ENCODE measurements at places on chromosomes 5 and 9.

- DNase-seq, result no peak
These were observed 27.4 kb downstream of the BICD2 start for GRCh38 chr9:92737216-92737606.

DNA sequence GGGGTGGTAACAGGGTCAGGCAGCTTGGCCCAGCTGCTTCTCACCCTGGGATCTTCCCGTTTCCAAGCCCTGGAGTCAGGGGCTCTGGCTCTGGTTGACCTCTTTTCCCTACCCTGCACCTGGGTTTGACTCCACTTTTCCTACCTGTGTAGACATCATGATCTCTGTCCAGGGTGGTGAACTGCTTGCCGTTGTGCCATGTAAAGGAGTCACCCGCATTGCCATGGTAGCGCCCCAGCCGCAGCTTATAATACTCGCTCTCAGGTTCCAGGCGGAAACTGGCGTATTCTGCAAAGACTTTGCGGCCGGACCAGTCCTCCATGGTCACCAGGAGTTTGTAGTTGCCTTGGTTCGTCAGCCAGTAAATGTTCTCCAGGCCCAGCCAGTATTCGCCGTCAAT is 30.9 kb downstream of the ANGPTL2 start:
- no peak for DNase-seq

DNA sequence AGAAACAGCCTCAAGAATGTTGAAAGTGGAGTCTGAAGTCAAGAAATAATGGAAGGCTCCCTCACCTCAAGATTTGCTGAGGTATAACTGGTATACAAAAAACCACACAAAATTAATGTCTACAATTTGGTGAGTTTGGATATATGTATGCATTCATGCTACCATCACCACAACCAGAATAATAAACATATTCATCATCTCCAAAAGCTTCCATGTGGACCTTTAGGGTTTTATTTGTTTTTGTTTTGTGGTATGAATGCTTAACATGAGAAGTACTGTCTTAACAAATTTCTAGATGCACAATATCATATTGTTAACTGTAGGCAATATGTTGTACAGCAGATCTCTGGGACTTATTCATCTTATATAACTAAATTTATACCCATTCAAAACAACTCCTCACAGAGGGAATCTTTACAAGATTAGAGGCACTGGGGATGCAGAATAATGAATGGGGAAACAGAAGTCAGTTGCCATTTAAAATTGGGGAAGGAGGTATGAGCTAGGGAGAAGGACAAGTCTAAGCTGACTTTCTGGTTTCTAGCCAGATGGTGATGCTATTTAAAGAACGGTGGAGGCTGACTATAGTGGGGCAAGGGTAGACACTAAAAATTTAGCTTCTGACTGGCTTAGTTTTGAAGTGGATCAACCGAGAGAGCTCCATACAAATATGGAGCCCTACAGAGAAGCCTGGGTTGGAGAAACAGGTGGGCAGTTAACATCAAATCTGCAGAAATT is 213.9 kb downstream of the BNC2 start:
- peak; percentile 70 for DNase-seq

GRCh38 chr9:91905991-91906469 is 44.0 kb downstream of the ROR2 start:
- DNase-seq, result no peak

- DNase-seq, result no peak
These were observed 578 bp upstream of the PSAT1 start for GRCh38 chr9:78296201-78296892.

GRCh38 chr9:90559075-90560073 is 83.2 kb downstream of the DIRAS2 start:
- DNase-seq, result no peak

GRCh38 chr5:156188016-156188415 is 138.9 kb upstream of the SGCD start:
- DNase-seq, result peak; percentile 43

DNA sequence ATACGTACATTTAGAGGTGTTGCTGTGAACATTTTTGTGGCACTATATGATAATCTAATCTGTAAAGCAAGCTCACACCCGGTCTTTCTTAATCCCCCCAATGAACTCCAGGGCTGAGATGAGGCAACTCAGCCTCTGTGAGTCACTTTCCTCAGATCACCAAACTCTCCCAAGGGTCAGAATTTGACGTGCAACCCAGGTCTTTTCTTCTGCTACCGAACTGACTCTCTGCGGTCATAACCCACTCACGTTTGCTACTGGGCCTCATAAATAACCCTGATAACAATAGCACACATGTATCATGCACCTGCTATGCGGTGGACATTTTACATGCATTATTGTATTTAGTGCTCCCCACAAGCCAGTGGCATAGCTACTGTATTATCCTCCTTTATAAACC is 153.1 kb downstream of the DROSHA start:
- DNase-seq, result no peak

DNA sequence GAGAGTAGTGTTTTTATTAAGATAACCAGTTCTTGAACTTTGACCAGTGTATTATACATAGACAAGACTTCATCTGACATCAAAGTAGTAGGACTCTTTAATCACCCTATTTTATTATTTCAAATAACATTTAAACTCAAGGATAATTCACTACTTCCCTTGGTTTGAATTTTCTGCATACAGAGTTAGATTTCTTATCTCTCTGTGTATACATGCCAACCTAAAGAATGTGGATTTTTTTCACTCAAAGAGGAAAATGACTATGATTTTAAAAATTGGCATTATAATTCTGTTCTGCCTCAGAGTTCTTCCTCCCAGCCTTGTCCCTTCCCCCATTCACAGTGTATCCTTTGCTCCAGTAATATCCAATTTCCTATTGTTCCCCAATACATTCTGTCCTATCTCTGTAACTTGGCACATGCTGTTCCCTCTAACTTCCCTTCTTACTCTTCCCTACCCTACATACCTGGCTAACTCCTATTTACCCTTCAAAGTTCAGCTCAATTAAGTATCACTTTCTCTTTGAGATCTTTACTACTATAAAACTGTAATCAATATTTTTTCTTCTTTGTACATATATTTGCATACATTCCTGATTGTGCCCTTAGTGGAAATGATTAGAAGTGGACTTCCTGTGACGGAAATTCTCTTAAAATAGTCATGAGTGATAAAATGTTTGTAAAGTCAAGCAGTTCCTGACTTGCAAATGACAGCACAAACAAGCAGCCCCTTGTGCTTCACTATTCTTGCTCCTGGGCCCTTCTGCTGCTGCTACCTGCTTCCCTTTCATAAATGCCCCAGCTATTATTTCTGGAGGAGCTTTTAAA is 38.1 kb upstream of the DENND4C start:
- DNase-seq, result no peak

DNA sequence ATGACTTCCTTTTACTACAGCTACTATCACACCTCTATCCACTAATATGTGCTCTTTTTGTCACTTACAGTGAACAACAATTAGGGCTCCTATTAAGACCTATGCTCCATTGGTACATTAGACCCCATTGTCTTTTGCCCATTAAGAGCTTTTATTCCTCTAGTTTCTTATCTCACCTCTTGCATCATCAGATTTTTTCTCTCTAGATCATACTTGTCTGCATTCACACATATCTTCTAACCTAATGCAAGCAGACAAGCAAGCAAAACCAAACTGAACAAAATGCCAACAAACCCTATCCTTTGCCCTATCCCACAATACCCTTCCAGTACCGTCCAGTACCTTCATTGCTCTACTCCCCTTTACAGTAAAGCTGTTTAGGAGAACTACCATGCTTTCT is 10.1 kb upstream of the RBM27 start:
- no peak for DNase-seq

DNA sequence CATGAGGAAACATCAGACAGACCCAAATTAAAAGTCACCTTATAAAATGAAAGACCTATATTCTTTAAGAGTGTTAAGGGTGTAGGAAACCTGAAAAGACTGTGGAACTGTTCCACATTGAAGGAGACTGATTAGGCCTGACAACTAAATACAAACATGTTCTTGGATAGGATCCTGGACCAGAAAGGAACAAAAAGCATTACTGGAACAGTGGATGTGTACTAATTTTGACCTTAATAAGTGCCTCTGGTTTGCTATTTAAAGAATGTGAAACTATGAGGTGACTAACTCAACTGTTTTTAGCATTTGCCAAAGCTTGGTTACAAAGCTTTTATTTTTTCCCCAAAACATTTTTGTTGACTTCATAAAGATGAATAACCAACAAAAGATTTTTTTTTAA is 340.6 kb downstream of the CAAP1 start:
- DNase-seq, result no peak

- peak; percentile 56 for DNase-seq
These were observed 180.9 kb downstream of the NR3C1 start for GRCh38 chr5:143222287-143223231.

- DNase-seq, result peak; percentile 31
These were observed 69.1 kb downstream of the ARRDC3 start for GRCh38 chr5:91313757-91314673.

DNA sequence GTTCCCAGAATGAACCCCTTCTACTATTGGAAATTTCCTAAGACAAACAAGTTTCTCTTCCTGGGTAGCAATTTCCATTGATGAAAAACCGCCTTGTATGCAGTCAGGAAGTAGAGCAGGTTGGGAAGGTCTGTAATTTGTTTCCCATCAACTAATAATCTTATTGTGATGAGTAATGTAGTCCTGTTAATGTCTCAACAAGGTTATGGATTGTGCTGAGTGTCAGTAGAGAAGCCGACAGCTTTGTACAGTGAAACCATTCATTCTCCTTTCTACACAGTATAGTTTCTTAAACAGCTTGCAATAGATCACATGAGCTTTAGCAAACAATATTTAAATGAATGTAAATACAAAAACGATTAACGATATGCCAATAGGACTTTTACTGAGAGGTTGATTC is 355.4 kb upstream of the WWC1 start:
- no peak for DNase-seq

GRCh38 chr5:5348135-5348534 is 74.3 kb upstream of the ICE1 start:
- no peak for DNase-seq

DNA sequence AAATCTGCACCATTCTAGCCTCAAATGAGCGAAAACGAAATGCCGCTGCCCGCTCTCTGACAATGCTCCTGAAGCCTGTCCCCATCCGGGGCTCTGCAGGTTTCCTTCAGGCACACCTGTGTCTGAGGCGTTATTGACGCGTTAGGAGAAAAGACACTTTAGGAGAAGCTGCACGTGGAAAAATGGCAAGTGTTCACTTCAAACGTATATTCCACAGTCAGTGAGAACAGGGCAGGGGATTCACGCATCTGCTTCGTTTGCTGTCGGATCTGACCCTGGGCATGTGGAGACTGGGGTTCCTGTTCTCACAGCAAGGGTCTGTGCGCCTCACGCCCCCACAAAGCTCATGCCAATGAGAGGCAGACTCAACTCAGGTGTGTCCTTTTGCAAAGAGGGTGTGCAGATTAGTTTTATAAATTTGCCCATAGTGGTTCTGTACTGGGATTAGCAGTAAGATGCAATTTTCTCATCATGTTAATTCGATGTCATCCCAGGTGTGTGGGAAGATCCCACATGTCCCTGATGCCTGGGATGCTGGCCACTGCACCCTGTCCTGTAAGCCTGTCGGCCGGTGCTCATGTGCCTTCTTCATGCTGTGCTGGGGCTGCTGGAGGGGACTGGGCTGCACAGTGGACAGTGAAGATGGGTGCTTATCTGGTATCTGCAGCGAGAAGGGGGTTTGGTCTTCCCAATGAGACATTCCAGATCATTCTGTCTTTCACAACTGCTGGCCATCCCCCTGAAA is 11.2 kb upstream of the TBC1D9B start:
- no peak for DNase-seq

DNA sequence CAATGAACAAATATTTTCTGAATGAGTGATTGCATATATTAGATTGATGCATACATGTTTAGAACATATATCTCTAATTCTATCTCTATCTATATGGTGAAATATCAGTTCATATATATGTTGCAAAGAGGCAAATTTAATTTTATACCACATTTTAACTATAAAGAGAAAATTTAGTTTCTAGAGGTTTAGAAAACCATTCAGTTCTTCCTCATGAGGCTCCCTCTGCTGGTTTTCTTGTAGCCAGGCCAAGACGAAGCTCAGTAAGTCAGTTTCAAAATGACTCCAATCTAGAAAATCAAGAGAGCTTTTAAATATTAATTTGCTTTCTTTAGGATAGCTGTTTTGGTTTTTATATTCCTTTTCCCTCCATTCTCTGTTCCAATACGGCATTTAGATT is 312.1 kb downstream of the TMEM232 start:
- no peak for DNase-seq

- DNase-seq, result no peak
These were observed 1.7 kb downstream of the FOXD1 start for GRCh38 chr5:73446631-73447529.

DNA sequence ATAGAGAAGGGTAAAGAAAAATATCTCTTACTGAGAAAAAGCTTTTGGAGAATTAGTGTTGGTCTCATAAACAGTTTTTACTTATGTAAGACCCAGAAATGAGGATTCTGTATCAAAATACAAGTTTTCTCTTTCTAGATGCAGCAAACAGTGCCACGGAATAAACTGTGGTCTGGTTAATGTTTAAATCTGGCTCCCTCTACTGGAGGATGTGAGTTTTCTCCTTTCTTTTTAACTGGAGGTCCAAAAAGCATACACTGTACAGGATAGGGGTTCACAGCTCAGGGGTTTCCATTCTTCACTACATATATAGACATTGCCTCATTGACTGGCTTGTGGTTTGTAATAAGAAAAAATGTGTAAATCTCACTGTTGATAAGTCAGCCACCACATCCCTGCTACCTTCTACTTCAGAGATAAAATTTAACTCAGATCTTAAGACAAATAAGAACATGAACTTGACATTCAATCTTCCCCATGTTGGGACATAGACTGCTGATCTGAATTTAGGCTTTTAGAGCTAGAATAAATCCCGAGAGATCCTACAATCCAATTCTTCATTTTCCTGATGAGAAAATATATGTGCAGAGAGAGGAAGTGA is 98.9 kb downstream of the CFAP95 start:
- peak; percentile 43 for DNase-seq

- no peak for DNase-seq
These were observed 1.9 kb downstream of the LMNB1 start for GRCh38 chr5:126778675-126779403.

- no peak for DNase-seq
These were observed 432.1 kb upstream of the RGMB start for GRCh38 chr5:98341038-98342032.

- DNase-seq, result no peak
These were observed 247.4 kb upstream of the RASA1 start for GRCh38 chr5:87020099-87020934.

Measured in DMS 273 treated with DMSO at 0.1 percent for 48 hours (cell line).